ENCODE measurements at places on chromosomes 6 and 20.

DNA sequence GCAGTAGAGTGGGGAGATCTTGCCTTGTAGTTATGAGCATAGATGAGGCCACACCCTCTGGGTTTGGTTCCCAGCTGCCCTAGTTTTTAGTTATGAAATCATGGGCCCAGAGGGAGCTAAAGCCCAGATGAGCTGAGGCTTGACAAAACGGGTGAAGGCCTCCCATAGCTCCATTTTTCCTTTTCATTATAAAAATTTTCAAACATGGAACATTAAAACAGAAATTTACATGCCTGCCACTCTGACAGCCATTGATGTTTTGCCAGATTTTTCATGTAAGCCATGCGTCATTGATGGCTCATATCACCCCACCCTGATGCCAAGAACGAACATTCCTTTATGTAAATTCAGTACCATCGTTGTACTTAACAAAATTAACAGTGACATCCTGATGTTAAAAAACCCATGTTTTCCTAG lies 67.9 kb downstream of the IGF2R start:
- DNase-seq: no peak

GRCh38 chr6:84346372-84346771 lies 118.9 kb upstream of the CEP162 start:
- no peak for DNase-seq

GRCh38 chr6:145009711-145010110 lies 724.6 kb downstream of the UTRN start:
- no peak for DNase-seq

DNA sequence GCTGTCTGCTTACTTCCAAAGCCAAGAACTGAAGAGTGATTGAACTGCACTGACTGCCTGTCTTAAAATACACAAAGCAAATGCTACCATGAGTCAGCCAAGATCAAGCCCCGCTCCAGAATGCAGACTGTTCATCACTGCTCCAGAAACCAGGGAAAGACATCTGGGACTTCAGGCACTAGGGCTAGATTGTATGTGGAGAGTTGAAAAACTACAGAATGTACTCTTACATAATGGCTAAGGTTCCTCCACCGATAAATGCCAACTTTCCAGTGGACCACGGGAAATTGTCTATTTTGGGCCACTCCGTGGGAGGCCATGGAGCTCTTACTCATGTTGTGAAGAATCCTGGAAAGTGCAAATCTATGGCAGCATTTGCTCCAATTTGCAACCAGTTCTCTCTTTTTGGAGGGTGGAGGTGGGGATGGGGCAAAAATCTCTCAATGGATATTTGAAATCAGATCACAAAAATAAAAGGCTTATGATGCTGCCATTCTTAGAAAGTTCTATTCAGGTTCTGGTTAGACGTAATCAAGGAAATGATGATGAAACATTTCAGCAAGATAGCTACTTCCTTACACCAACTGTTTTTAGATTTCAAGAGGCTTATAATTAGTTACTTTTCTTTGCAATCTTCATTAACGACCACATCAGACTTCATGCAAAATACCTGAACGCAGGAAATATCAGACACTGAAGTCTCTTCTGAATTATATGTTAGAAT lies 11.8 kb upstream of the CAP2 start:
- DNase-seq: no peak

DNA sequence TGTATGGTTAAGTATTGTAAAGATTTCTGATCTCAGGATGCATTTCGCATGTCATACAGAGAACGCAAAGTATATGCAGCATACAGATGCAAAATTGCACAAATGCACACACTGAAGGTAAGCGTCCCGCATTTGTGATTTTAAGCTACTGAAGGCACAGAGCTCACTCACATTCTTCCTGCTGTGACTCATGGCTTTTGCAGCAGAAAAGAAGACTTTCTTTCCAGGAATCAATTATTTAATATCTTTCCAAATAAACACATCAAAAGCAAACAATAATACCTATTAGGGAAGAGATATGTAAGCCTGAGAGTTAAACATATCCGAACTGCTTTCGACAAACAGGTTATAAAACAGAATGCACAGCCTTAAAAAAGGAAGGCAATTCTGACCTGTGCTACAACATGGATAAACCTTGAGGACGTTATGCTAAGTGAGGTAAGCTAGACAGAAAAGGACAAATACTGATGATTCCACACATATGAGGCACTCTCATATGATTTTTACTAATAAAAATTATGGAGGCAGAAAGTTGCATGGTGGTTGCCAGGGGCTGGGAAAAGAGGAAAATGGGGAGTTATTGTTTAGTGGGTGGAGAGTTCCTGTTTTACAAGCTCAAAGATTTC lies 109.0 kb downstream of the TFAP2A start:
- no peak for DNase-seq

DNA sequence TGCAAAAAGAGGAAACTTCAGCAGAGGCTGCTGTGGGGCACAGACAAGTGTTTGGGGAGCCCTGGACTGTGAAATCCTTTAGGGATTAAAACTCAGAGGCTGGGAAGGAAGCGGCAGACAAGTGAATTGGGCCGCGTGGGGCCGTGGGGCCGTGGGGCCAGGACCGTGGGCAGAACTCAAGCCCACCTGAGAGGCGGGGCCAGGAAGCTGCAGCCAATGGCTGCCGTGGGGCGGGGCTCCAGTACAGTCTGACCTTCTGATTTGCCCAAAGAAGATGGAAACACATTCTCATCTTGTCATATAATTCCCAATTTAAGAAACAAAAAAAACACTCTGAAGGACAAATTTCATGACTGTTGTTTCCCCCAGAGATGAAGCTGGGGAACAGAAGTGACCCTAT lies 55.4 kb downstream of the ANKRD60 start:
- DNase-seq: no peak

DNA sequence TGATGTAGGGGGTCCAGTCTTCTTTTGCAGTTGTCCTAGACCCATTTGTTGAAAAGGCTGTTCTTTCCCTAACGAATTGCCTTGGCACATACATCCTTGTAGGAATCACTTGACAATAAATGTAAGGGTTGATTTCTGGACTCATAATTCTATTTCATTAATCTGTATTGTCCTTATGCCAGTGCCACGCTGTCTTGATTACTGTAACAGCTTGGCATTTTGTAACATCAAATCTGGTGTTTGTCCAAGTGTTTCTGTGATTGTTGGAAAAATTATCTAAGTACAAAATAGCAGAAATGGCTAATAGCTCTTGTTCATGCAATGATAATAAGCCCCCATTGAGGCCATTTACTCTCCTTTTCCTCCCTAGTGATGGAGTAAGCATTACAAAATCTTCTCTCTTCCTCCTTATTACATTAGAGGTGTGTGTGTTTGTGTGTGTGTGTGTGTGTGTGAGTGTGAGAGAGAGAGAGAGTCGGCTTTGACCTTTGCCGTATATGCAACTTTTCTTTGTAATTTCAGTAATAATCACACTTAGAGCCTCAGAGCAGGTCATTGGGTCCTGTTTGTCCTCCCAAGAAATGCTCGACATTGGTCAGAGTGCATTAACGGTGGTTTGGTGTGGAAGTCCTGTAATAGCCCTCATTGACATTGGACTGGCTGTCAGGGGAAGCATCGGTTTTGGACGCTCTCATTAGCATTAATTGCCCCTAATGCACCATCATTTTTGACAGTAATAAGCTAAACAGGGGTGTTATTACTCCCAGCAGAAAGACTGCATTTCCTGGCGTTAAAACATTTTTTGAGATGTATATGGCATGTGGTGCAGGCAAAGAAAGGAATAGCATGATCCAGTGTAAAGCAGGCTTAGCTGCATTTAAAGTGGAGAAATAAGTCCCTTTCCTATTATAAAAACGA lies 40.7 kb upstream of the MROH8 start:
- no peak for DNase-seq

GRCh38 chr6:42260972-42261371 lies 43.3 kb upstream of the MRPS10 start:
- DNase-seq: no peak

GRCh38 chr20:44204156-44204831 lies 6.3 kb downstream of the OSER1 start:
- no peak for DNase-seq

- DNase-seq: no peak
These were observed 51.0 kb upstream of the CD93 start for GRCh38 chr20:23136893-23137745.

DNA sequence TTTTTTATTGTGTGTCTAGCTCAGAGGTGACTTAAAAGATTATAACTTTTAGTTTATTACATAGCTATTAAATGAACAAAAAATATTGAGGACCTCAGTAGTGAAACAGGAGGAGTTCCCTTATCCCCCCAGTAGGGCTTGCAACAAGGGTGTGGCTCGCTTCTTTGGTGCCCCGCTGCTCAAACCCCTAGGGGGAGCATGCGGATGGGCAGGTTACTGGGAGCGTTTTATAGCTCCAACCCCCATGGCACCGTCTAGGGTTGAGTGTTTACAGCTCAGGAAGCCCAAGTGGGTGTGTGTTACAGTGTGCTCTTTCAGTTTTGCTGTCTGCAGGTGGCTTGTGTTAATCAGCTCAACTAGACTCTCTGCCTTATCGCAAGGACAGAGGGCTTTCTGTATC lies 1513.7 kb downstream of the GRIK2 start:
- no peak for DNase-seq

DNA sequence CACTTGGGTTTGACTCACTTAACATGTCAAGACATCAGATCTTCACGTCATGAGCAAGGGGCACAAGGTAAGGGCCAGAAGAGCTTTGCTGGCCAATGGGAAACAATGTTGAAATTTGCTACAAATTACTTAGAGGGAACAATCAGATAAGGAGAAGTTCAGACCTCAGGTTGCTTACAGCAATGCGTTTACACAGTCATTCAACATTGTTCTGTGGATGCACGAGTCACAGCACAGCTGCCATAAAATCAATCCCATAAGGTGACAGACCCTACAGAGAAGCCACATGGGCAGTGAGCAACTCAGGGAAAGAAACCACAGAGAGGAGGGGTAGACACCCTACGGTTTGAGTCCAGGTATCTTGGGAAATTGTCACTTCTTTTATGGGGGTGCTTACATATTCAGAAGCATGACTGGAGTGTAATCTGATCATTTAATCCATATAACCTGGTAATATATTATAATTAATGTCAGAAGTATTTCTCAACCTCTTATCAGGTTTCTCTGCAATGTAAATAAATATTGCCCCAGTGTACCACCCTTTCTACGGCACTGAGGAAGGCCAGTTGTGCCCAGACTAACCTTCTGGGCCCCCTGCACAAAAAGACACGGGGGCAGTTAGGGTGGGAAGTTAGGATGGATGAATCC lies 2.3 kb upstream of the SLC22A2 start:
- no peak for DNase-seq

GRCh38 chr6:35634316-35634715 lies 54.4 kb downstream of the FKBP5 start:
- DNase-seq: no peak

DNA sequence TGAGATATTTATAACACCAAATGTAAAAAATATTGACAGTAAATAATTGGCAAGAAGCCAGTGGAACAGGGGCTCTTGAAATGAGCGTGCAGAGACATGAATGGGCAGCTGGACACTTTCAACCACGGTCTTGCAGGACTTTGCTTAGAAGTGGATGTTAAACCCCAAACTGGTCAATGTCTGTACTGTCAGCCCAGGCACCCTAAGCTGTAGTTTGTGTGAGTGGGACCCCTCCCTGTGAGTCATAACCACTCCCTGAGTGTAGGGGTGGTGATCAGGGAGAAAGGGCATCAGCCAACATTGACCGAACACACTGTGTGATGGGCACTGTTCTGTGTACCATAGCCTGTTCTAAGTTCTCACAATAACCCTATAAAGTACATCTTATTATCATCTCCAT lies 108.6 kb downstream of the FIG4 start:
- no peak for DNase-seq

DNA sequence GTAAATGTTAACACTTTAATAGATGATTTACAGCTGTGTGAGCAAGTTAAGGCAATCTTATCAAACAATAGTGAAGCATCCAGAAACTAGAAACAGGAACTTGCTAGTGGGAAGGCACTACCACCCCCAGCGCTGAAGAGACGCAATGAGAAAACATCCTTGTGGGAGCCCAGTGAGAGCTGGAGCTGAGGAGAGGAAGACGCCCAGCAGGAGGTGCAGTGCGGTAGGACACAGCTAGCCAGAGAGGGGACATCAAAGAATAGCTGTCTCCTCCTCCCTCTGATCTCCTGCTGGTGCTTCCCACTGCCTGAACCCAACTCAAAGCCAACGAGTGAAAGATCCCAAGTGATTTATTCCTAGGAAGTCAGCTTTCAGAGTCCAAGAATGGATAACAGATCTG lies 140.3 kb downstream of the COL12A1 start:
- DNase-seq: no peak

DNA sequence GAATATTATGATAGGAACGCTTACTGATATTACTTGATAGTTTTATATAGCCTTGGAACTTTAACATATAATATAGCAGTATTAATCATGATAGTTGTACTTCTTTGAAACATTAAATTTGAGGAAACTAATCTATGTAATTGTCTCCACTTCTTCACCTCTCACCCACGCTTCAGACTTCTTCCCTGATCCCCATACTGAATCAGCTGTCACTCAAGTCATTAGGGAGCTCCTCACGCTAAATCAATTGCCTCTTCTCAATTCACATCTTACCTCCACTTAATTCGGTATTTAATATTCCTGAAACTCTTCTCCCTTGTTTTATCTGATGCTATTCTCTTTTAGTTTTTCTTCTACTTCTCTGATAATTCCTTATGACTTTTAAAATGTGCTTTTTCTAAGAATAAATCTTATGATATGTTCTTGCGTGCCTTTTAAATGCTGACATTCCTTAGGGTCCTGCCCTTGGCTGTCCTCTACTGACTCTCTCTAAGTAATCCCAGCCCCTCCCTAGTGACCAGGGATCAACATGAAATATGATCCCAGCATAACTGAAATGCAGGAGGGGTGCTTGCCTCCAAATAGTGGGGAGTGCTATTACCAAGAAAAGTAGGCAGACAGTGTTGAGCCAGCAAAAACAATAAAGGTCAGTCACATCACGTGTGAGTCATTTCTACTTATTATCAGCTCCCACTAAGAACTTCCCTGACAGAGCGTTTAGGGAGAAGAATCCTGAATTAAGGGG lies 9.9 kb downstream of the ANKRD66 start:
- DNase-seq: no peak

- no peak for DNase-seq
These were observed 434.3 kb upstream of the IMPG1 start for GRCh38 chr6:76506808-76507207.

Data from GM12864 (cell line).